Activated T-helper 17 cell treated with anti-CD3 and anti-CD28 coated beads, Interleukin-2, amount 50 U/mL, for 72 hours (primary cell): ENCODE measurements at places on chromosomes 13 and 19. TPM values are rescaled to one million over a fixed set of nuclear protein-coding genes. Genes with fewer than 3 reads are reported as not detected.

DNA sequence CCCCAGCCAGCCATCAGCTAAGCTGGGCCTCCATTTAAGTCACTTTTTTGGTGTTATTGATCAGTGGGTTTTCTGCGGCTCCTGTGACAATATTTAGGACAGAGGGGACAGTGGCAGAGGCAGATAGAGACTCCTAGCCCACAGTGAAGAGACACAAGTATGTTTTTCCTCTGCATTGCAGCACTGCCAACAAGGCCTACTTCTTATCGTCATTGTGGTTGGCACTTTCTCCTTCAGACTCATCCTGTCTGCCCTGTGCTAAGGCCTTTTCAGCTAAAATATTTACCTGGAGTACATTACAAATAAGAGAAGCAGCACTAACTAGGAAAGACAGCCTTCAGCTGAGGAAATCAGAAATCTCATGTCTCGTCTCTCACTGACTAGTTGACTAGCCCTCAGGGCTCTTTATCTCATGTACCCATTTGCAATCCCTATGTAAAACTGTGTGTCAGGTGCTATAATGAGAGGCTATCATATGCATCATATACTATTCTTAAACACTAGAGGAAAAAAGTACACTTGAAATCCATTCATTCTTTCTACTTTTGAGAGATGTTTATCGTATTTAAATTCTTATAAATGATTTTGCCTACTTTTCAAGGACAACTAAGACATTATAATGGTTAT, 62.2 kb downstream of the ZAR1L start:
- no peak for ATAC-seq

DNA sequence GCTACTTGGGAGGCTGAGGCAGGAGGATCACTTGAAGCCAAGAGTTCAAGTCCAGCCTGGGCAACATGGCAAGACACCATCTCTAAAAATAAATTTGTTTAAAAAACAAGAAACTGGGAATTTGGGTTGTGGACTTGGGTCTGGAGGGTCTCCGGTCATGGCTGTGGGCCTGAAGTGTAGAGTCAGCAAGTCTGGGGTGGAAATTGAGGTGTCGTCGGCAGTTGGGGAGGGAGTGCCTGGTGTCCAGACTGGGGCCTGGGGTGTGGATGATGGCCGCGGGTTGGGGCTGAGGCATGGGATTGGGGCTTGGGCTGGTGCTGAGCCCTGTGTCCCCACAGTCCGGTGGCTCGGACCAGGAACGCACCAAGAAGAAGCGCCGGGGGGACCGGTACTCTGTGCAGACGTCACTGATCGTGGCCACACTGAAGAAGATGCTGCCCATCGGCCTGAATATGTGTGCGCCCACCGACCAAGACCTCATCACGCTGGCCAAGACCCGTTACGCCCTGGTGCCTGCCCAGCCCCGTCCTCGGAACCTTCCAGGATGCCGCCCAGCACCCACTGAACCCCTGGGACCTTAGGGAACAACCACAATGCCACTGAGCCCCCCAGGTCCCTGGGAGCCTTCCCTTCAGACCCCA, 91.6 kb downstream of the RYR1 start:
- ATAC-seq: no peak

GRCh38 chr19:40739030-40739839, 11.0 kb downstream of the ACTMAP start:
- ATAC-seq: peak; percentile 85

- peak; percentile 100 for ATAC-seq
Observed at GRCh38 chr13:40445557-40445990, 220.9 kb downstream of the FOXO1 start.

DNA sequence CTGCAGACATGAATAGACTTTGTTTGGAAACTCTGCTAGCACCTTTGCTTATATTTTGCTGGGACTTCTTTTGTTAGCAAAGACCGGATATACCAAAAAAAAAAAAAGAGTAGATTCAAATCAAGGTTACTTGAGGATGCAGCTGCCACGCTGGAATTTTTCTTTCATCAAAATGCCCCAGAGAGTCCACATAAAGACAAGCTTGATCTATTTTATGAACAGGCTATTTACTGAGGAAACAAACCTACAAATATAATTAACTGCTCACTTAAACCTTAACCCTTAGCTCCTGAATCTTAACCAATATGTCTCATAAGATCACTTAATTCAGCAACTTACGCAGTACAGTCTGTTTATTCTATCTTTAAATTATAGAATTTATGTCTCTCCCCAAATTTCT, 27.1 kb upstream of the DOCK9 start:
- ATAC-seq: no peak

DNA sequence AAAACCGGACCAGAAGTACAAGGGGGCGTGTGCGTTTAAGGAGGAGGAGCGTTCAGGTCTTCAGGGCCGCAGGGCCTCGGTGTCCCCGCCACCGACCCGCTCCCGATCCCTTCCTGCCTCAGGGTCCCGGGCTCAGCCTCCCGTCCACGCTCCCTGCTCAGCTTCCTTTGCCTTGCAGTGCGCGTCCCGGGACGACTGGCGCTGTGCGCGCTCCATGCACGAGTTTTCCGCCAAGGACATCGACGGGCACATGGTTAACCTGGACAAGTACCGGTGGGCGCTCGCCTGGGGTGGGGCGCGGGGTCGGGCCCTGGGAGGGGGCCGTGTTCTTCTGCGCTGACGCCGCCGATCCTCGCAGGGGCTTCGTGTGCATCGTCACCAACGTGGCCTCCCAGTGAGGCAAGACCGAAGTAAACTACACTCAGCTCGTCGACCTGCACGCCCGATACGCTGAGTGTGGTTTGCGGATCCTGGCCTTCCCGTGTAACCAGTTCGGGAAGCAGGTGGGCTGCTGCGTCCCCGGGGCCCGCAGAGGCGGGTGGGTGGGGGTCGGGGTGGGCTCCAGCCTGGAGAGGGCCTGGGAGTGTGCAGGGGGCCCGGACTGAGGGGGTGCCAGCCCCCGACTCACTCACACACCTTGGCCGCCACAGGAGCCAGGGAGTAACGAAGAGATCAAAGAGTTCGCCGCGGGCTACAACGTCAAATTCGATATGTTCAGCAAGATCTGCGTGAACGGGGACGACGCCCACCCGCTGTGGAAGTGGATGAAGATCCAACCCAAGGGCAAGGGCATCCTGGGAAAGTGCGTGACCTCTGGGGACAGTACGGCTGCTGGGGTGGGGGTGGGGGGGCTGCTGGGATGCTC, 1.4 kb downstream of the GPX4 start:
- ATAC-seq: no peak

DNA sequence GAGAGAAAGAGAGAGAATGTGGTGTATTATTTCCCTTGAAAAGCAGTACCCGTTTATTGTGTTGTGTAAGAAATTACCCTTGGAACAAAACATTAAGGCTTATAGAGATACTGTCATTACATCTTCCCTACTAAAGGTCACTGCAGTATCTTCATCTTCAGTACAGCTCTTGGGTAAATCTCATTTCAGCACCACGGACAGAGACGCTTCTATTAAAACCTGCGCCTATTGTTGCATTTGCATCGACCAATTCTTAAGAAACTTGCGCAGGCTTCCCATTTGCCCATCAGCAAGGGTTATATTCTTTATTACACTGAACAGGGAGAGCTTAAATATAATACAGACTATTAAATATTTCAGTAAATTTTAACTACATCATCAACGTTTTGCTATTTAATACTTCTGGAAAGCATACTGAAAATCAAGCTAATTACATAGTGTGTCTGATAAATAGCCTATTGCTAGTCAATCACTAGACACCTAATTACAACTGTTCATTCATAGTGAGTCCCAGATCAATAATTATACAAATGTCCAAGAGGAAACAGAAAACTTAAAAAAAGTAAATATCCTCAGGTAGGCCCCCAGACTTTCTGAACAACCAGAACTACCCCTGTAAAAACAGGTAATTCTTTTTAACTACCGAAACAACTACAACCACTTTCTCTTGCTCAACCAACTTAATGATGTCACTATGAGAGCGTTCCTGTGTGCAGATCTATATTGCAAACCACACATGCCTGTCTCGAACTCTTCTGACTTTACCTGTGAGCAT, 350.6 kb downstream of the LIG4 start:
- no peak for ATAC-seq

DNA sequence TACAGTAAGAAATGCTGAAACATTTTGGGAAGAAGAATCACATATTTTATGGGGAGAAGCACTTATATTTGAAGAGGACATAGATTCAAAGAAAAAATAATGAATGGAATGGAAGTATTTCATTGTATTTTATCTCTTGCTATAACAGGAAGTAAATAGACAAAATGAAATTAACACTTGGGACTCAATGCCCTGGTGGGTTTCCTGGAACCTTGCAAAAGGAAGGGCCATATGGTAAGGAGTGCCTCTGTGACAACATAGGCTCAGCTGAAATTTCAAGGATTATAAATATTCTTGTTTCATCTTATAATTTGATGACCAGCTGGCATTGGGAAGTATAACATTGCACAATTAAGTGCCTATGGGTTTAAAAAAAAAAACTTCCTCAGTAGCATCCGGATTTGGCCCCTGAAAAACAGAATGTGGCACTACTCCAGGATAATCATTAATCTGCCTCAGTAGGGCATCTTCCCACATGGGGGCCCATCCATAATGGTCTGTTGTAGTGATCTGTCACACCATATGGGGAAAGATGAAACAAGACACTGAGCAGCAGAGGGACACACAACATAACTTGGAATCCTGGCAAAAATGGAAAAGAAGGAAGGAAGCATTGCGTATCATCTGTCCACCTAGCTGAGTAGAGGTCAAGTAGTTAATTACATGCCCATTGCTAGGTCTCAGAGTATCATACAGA, 321.6 kb downstream of the NDFIP2 start:
- ATAC-seq: no peak

DNA sequence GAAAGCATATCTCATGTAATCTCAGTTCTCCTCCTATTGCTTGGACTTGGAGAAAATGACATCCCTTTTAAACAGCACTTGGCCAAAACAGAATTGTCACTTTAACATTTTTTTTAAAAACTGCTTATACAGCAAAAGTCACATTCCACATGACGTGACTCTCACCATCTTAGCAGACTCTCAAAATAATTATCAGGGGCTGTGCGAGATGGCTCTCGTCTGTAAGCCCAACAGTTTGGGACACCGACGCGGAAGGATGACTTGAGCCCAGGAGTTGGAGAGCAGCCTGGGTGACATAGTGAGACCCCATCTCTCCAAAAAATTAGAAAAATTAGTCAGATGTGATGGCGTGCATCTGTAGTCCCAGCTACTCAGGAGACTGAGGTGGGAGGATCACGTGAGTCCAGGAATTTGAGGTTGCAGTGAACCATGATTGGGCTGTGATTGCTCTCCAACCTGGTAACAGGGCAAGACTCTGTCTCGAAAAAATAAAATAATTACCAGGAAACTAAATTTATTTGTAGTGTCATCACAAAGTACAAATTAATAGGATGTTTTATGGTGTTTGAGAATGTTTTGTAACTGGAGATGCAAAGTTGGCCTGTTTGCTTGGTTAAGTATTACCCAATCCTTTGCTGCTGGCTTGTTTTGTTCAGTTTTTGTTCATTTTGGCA, 8.8 kb downstream of the SAFB start:
- ATAC-seq: no peak

DNA sequence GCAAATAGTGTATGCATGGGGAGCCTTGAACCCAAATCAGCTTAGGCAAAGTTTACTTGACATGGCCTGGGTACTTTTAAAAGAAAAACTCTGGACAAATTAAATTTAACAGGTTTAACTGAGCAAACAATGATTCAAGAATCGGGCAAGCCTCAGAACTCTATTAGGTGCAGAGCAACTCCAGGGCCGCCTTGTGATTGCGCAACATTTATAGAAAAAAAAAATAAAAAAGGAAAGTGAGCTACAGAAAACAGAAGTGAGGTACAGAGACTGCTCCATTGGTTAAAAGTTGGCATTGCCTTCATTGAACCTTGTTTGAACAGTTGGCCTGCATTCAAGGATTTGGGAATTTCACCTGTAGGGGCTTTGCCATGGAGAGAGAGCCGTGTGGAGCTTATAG, 421.0 kb upstream of the TSHZ3 start:
- ATAC-seq: no peak

DNA sequence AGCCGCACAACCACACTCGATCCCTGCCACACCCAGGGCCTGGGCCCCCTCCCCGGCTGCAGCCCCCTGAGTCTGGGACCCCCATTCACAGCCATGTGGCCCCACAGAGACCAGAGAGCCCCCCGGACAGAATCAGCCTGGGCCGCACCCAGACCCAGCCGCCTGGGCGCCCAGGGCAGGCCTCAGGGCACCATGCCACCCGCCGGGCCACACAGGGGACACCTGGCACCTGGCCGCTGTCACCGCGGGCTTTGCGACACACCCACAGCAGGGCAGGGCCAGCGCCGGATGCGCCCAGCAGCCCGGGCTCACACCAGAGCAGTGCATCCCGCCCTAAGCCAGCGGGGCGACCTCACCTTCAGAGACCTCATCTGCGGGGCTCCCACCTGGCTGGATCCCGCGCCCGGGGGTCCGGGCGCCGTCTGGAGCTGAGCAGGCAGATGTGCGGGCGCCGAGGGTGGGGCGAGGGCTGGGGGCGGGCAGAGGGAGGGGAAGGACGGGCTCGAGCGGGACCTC, 443 bp downstream of the TBXA2R start:
- ATAC-seq: peak; percentile 74

DNA sequence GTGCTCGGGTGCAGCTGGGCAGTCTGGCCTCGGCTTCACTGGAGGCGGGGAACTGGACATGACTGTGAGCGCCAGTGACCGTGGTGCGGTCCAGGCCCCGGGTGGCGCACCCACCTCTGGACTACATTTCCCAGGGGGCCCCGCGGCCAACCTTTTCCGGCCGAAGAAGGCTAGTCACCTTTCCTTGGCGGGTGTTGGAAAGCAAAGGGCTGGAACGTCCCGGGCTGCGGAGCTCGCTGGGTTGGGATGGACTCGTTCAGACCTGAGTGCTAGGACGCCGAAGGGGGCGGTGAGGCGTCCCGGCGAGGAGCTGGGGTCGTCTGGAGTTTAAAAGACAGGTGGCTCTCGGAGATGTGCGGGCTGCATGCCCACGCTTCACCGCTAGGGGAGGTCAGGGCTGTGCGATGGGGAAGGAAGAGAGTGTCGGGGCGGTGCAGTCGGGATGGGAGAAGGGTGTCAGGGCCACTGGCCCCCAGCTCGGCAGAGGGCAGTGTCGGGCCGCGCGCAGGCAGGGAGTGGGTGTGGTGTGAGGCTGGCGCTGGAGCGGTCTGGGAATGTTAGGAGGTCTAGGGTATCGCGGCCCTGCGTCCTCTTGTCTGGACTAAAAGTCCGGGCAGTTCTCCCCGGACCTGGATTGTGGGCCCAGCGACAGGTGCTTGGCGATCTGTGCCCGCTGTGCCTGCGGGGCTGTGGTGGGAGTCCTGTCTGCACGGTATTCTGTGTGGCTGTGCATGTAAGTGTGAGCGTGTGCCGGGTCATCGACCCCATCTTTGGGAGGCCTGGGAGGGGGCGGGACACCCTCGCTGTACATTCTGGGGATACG, 57.1 kb downstream of the ZNF568 start:
- peak; percentile 98 for ATAC-seq

DNA sequence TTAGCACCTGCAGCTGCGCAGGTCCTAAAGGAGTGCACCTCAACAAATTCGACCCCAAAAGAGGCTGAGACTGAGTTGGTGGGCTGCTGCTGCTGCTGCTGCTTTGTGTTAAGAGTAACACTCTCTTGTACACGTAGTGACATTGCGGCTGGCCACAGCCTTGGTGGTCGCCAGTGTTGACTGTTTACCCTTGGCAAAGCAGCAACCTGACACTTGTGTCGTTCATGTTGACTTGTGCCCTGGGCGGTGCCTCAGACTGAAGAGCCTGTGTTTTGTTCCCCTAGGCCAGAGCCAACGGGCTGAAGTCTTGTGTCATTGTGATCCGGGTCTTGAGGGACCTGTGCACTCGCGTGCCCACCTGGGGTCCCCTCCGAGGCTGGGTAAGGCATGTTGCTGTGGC, 22.4 kb upstream of the QTRT1 start:
- ATAC-seq: no peak

Gene ZNF8
- 3.7 TPM for total RNA-seq

Gene WASF3
- 0.16 TPM for total RNA-seq

Gene IRGC
- not detected for total RNA-seq

Gene ANKLE1
- 4.4 TPM for total RNA-seq

Gene CGB2
- total RNA-seq: not detected
